ENCODE measurements at places on chromosomes 6 and 20.

- DNase-seq, result no peak
Observed at GRCh38 chr20:34559311-34560140, 1.0 kb downstream of the MAP1LC3A start.

DNA sequence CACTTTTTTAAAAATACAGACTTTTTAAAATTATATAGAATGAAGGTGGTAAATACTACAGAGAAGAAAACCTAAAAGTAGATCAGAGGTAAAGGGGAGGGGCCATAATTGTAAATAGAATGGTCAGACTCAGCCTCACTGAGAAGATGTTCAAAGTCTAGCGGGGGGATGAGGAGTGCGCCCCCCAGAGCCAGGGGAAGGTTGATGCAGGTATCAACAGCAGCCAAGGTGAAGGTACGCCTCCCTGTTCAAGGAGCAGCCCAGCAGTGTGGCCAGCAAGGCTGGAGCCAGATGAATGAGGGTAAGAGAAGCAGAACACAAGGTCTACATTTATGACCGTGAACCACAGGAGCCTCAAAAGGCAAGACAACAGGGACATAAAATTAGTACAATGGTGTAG lies 204.1 kb downstream of the PTPRT start:
- DNase-seq, result no peak

GRCh38 chr6:158825038-158825950 lies 6.1 kb upstream of the EZR start:
- DNase-seq, result no peak

GRCh38 chr20:50286174-50286511 lies 95.5 kb downstream of the CEBPB start:
- no peak for DNase-seq

DNA sequence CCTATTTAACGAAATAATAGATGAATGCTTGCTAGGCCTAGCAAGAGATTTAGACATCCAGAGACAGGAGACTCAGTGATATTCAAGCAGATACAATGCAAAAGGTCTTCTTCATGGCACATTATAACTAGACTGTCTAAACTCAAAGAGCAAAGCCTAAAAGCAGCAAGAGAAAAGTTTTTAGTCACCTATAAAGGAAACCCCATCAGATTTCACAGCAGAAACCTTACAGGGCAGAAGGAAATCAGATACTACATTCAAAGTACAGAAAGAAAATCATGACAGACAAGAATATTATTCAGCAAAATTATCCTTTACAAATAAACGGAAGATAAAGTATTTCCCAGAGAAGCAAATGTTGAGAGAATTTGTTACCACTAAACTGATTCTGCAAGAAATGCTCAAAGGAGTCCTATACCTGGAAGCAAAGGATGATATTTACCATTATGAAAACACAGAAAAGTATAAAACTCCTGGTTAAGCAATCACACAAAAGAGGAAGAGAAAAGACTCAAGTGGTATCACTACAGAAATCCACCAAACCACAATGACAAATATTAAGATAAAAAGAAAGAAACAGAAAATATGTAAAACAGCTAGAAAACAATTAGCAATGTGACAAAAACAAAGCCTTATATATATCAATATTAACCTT lies 333.7 kb downstream of the MEI4 start:
- no peak for DNase-seq

DNA sequence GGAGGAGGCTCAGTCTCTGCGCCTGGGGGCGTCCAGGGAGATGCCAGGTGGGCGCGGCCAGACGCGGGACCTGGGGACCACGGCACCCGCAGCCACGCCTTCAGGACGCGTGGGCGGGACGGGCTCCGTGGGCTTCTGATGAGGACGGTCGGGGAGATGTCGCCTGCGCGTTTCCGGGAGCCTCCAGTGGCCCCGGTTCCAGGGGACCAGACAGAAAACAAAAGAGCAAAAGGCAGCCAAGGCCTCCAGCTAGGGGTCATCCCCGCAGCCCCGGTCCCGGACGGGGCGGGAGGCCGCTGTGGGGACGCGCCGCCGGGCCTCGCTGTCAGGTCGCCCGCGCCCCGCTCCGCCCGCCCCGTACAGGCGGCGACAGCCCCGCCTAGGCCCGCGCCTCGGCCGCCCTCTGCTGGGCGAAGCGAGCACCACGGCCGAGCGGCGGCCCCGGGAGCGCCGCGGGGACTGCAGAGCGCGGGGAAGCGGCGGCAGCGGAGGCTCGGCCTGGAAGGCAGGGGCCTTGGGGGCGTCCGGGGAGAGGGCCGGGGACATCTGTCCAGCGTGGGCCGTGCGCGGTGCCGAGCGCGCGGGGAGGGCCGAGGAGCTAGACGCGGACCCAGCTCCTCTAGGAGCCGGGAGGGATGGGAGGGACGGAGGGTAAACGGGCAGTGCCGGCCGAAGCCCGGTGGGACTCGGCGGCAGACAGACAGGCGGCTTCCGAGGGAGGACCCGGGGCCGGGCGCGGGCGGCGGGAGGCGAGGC lies 48.7 kb downstream of the TMEM242 start:
- peak; percentile 54 for DNase-seq

DNA sequence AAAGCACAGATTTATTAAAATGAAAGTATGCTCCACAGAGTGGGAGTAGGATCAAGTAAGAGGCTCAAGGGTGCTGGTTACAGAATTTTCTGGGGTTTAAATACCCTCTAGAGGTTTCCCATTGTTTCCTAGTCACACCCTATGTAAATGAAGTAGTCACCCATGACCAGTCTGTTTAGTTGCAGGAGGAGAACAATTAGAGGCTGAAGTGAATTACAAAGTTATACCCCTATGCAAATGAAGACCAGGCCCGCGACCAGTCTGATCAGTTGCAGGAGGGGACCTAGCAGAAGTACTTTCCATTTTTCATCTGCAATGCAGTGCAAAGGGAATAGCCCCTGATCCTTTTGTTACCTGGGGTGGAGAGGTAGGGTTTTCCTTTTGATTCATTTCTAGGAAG lies 11.8 kb upstream of the FILIP1 start:
- no peak for DNase-seq

DNA sequence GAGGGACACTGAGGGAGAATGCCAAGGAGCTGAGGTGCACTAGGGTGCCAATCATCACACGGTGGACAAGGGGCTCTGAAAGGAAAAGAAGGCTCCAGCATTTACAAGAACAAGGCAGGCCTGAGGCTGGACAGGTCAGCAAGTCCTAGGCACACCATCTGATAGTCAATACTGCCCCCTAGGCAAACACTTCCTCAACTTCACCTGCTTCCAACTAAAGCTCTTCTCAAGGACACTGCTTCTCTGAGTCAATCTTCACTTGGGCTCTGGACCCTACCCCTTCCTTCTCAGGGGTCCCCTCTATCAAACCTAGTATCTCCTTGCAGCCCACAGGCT lies 37.7 kb upstream of the SLC4A11 start:
- DNase-seq, result no peak

- no peak for DNase-seq
Observed at GRCh38 chr6:82372656-82373055, 9.0 kb downstream of the TPBG start.

GRCh38 chr20:58692579-58693225 lies at the start of gene NPEPL1:
TSS of gene NPEPL1 (plus strand) at chr20:58692800. CDS start at chr20:58692901, 101 bp downstream.
- DNase-seq, result no peak

DNA sequence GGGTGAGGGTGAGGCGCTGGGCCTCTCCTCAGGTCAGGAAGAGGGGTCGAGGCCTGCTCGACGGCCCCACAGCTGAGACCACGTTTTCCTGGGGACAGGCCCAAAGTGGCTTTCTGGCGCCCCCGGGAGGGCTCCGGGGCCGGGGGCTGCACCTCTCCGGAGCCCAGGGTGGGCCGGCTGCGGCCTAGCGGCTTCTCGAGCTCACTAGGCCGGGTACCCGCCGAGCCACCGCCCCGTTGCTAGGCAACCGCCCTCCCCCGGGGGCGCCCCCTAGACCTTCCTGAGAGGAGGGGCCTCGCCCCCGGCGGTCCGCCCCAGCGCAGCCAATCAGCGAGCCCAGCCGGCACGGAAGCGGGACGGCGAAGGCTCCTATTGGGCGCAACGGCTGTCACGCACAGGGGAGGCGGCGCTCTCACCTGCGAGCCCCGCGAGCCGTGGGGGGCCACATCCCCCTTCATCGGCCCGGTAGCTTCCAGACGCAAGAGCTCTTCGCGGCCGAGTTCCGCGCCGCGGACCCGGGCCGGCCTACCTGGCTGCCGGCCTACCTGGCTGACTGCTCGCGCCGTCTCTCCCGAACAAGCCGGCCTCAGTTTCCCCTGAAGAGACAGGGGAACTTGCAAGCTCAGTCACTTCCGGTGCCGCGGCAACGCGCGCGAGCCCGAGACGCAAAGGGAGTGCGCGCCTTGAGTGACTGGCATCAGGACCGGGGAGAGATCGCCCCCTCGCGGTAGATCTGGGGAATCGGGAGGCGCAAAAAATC lies 831 bp upstream of the BCL2L1 start:
- DNase-seq, result peak; percentile 99

- DNase-seq, result no peak
Observed at GRCh38 chr20:37524859-37525708, 2.6 kb downstream of the BLCAP start.

GRCh38 chr6:91678679-91679446 lies 1092.0 kb upstream of the MAP3K7 start:
- DNase-seq, result no peak

GRCh38 chr6:156995502-156995901 lies 218.3 kb downstream of the ARID1B start:
- no peak for DNase-seq

- no peak for DNase-seq
Observed at GRCh38 chr20:53738945-53739798, 145.5 kb upstream of the ZNF217 start.

DNA sequence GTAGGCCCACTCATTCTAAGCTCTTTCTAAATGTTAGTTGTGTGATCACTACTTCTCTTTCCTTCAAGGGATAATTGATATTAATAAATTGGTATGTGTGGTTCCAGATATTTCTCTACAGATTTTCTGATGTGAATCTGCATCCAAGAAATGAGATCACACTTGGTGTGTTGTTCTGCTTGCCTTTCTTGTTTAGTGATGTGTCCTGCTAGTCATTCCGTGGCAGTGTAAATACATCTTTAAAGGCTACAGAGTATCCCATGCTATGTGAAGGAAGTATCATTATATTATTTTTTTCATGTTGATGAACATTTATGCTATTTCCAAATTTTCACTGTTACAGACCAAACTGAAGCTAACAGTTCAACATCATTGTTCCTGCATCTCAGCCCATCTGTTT lies 13.2 kb downstream of the CDH26 start:
- no peak for DNase-seq

DNA sequence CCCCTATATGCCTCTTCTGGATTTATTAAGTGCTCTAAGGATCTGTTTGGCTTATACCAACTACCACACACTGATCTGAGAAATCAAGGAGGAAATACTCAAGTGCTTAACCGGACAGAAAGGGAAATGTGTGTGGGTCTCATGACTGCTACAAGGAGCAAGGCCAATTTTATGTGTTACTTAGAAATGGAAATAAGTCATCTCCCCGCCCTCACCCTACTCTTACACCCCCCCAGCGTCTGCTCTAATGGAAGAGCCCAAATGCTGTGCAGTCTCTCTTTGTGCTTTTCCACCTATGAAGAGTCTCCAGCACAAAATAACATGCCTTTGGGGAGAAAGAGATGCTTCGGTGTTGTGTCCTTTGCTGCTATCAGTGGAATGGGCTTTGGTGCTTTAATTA lies 428.8 kb upstream of the ARID1B start:
- DNase-seq, result no peak

Data from nucleus accumbens (tissue), 56 donors.